ENCODE measurements at places on chromosomes 2 and 18.
A peak's percentile ranks its signal among the peaks of the same experiment; 100 is the strongest.

GRCh38 chr2:64607381-64608304 lies 46.1 kb downstream of the SERTAD2 start:
- no peak for DNase-seq

GRCh38 chr2:130972410-130972809 lies 120.8 kb downstream of the FAM168B start:
- DNase-seq = peak; percentile 31

- DNase-seq = no peak
Measured at GRCh38 chr2:73021371-73022010, 50.0 kb downstream of the SFXN5 start.

GRCh38 chr2:74887445-74887951 lies 53.6 kb downstream of the HK2 start:
- no peak for DNase-seq

GRCh38 chr18:29164020-29164706 lies 987.2 kb upstream of the CDH2 start:
- DNase-seq = no peak
